Left renal pelvis (tissue), 4 donors: ENCODE measurements at places on chromosomes 7 and 10.

DNA sequence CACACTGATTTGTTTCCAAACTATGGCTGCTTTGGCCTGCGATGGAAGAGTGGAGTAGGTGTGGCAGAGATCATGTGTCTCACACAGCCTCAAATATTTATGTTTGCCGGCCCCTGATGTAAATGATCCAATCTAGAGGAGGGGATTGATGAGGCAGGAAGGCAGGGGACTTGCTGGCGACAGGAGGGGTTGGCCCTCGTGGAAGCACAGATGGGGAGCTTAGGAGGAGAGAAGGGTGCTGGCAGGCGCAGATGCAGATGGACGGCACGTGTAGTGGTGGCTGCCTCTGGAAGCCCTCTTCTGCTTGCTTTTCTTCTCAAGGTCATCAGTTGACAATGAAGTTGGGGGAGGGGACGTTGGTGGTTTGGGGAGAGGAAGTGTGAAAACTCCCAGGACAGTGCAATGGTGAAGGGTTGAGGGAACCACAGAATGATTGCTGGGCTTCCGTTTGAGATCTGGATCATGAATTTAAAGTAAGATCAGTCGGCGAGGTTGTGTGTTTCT lies 15.4 kb downstream of the COL13A1 start:
- DNase-seq, result no peak

DNA sequence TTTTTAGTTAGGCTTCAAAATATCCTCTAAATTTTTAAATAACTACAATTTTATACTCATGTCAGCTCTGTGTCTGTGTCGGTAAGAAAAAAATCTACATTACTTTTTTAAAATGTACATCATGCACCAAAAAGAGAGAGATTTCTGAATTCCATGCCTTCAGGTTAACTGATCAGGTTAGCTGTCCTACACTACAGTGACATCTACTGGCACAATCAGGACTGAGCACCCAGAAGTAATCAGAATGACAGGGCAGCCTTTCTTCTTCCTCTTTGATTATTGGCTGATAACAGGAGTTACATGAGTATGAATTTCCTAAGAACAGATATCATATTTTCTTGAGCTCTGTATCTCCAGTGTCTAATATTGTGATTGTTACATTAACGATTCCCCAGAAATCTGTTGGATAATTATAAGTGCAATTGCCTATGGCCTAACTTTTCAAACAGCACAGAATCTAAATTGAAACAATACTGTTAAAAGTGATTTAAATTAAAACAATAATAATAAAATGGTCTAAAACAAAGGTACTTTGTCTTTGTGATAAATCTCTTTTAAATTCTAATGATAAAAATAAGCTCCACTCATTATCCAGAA lies 41.8 kb upstream of the HYCC1 start:
- DNase-seq, result no peak

- DNase-seq, result no peak
Observed at GRCh38 chr10:80064120-80064886, 14.2 kb upstream of the TMEM254 start.

GRCh38 chr7:124603066-124603465 lies 162.5 kb downstream of the GPR37 start:
- DNase-seq, result no peak

DNA sequence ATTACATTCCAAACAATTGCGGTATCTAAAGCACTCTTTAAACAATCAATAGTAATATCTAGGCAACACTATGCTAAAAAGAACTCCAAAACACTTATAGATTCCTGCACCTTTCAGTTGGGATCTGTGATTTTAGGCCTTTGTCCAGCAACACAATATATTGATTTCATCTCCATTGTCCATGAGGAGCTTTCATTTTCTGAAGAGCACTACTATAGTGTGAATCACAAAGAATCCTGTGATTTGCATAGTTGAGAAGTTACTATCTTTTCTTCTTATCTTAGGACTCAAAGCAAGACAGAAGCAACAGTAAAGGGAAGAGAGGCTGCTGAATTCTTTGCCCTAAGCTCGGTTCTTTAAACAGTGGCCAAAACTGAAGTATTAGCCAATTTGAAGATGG lies 846.8 kb downstream of the IPMK start:
- DNase-seq, result no peak
